ENCODE measurements at places on chromosomes 5 and 9.

GRCh38 chr5:3197304-3198073 lies 398.1 kb upstream of the IRX1 start:
- H3K27ac ChIP-seq, result no peak overlapping the region
- DNase-seq, result no peak
- no peaks in the 10 kb centered on the region for H3K36me3 ChIP-seq
- peak overlapping the region; percentile 12 for H3K4me3 ChIP-seq
- no peaks in the 10 kb centered on the region for H3K4me1 ChIP-seq

DNA sequence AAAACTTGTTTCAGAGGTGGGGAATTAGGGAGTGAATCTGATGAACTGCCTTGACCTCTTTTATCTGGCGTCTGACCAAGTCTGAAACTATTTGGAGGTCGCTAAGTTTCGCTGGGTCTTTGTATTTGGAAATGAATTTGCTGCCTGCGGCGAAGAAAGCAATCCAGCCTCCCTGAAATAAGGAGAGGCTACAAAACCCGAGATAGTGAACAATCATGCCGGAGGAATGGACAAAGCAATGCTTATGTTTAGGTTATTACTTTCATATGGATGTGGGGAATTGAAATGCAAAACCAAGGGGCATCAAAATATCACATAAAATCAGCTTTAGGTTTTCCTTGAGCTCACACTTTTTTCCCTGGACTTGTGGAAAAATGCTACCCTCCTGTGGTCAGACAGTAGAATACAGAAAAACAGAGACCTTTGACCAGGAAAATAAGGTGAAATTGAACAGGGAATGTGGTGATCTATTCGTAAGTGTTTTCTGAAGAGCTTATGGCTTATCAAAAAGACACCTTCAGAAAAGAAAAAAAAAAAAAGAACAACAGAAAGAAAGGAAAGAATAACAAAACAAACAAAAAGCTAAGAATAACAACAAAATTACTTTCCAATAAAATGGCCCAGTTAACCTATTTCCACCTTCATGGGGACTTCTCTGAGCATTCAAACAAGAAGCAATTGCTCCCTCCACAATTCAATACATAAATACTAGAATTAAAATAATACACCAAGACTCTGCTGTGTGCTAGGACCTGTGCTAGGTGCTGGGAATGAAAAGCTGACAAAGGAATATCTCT lies 68.6 kb upstream of the DPYSL3 start:
- no peak overlapping the region for H3K4me3 ChIP-seq
- no peaks in the 10 kb centered on the region for H3K36me3 ChIP-seq
- H3K4me1 ChIP-seq, result no peaks in the 10 kb centered on the region

GRCh38 chr5:97163360-97163764 lies 19.7 kb downstream of the RIOK2 start:
- no peaks in the 10 kb centered on the region for H3K4me1 ChIP-seq
- no peaks in the 10 kb centered on the region for H3K27me3 ChIP-seq
- no peak overlapping the region for H3K4me3 ChIP-seq
- peak; percentile 40 for DNase-seq
- H3K36me3 ChIP-seq, result peaks cover 86% of the 10 kb centered on the region

DNA sequence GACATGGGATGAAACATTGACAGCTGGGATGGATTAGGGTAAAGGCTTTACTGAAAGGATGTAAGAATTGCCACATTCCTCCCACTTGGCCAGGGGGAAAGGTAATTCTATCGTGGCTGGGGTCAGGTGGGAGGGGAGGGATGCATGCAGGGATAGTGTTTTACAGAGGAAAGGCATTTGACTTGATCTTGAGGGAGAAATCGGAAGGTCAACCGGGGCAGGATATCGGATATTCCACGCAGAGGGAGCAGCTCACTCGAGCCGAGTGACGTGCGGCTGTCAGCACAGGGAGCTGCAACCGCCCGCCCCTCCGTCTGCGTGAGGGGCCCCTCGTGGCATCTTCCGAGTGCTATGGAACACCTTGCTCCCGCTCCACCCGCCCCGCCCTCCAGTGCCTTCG lies 63.4 kb upstream of the ADAMTS2 start:
- H3K27ac ChIP-seq, result no peak overlapping the region
- no peaks in the 10 kb centered on the region for H3K4me1 ChIP-seq
- DNase-seq, result no peak
- H3K27me3 ChIP-seq, result peaks cover 2% of the 10 kb centered on the region
- no peak overlapping the region for H3K4me3 ChIP-seq

DNA sequence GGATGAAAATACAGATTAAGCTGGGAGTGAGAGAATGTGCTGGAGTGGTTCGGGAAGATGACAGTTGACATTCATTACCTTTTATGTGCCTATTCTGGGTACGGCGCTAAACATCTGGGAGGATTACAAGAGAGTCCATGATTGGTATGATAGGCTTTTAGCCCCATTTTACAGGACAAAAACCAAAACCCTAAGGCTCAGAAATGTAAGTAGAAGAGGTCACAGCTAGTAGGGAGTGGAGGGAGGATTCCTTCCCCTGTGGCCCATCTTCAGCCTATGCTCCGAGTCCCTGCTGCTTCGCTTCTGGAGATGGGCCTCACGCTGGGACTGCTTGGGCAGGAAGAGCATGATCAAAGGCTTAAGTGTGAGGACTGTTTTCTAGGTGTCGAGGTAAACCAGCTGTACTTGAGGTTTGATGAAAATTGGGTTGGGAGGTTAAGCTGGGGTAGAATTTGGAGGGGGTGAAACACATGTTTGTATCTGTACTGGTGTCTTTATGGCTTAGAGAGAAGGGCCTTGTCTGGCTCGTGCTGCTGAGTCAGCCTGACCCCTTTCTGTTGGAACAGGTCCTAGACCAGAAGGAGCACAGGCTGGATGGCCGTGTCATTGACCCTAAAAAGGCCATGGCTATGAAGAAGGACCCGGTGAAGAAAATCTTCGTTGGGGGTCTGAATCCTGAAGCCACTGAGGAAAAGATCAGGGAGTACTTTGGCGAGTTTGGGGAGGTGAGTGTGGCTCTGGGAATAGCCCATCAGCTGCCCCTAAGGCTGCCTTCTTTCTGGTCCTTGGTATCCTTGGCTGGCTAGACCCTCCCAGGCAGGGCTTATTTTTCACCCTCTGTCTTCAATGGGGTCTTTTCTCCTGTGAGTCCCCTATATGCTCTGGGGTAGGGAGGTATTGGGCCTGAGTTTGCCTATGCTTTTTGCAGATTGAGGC lies 2.1 kb downstream of the HNRNPAB start:
- no peak for DNase-seq
- H3K4me1 ChIP-seq, result peaks cover 19% of the 10 kb centered on the region
- H3K27ac ChIP-seq, result no peak overlapping the region
- peaks cover 59% of the 10 kb centered on the region for H3K36me3 ChIP-seq

DNA sequence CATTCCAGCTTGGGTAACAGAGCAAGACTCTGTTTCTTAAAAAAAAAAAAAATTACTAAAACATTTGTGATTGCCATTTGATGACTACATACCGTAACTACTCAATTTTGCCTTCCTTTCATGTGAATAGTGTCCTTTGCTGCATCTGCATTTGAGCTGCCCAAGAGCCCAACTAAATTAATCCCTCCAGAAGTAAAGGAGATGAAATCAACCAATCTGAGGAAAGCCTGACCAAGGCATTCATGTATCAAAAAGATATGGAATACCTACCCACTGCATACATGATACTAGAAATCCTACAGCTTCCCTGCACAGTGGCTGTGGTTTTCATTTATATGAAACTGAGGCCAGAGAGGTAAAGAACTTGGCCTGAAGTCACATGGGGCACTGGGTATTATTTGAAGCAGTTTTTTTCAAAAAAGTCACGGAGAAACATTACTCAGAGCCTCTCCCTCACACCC lies 177.5 kb downstream of the AOPEP start:
- DNase-seq, result no peak
- no peak overlapping the region for H3K4me3 ChIP-seq
- H3K4me1 ChIP-seq, result peaks cover 21% of the 10 kb centered on the region
- H3K27ac ChIP-seq, result peak overlapping the region; percentile 54
- H3K27me3 ChIP-seq, result no peaks in the 10 kb centered on the region
- no peaks in the 10 kb centered on the region for H3K36me3 ChIP-seq
